GM19239 (cell line): ENCODE measurements at places on chromosomes 4 and X.

- no peak for DNase-seq
Measured at GRCh38 chrX:7596822-7597221, 246.1 kb upstream of the VCX start.

DNA sequence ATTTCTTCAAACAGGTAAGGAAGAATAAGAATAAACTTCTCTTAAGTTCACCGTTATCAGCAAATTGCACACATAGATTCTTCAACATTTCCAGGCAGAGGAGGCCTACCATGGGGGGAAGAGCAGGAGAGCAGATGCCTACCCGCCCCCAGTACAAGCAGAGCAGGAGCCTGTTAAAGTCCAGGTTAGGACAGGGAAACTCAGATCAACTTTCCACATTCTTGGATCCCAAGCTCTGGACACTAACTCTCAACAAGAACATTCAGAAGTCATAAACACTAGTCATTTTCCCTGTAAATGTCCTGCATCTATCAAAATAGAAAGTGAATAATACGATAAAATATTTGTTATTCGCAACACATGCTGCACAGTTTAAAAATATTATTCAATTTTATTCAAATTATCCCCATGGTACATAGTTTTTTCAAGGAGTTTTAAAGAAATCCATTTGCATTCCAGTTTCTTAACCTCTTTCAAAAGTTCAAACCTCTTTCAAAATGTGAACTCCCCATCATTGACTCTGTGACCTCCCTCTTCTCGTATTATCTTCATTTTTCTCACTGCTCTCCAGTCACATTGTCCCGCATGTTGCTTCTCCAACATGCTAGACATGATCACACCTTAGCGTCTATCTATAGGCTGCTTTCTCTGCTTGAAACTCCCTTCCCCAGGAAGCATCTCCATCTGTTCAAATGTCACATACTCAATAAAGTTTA is 185.2 kb upstream of the NEIL3 start:
- no peak for DNase-seq

DNA sequence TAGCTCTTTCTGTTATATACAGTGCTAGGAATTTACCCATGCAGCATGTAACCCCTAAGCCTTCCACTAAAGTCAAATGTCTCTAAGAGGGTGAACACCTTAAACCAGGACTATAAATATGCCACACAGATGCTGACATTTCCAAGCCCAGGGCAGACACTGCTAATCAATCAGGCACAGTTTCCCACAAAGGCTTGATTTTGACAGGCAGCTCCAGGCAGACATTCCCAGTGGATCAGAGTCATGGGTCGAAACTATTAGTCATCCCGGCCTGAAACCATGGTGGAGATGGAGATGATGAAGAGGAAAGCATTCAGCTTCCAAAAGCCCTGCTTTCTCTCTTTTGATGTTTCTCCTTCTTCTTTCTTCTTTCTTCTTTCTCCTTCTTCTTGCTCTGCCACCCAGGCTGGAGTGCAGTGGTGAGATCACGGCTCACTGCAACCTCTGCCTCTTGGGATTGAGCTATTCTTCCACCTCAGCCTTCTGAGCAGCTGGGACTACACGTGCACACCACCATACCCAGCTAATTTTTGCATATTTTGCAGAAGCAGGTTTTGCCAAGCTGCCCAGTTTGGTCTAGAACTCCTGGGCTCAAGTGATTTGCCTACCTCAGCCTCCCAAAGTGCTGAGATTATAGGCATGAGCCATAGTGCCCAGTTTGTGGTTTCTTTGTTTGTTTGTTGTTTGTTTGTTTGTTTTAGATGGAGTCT is 21.0 kb upstream of the SORCS2 start:
- DNase-seq, result no peak

- DNase-seq, result no peak
Measured at GRCh38 chrX:138886769-138887168, 175.3 kb upstream of the FGF13 start.

GRCh38 chr4:56821381-56822243 is at the start of gene SPINK2:
Gene SPINK2, minus strand, starts transcription at chr4:56821701. Its CDS starts 39 bp downstream, at chr4:56821662.
- peak; percentile 56 for DNase-seq

DNA sequence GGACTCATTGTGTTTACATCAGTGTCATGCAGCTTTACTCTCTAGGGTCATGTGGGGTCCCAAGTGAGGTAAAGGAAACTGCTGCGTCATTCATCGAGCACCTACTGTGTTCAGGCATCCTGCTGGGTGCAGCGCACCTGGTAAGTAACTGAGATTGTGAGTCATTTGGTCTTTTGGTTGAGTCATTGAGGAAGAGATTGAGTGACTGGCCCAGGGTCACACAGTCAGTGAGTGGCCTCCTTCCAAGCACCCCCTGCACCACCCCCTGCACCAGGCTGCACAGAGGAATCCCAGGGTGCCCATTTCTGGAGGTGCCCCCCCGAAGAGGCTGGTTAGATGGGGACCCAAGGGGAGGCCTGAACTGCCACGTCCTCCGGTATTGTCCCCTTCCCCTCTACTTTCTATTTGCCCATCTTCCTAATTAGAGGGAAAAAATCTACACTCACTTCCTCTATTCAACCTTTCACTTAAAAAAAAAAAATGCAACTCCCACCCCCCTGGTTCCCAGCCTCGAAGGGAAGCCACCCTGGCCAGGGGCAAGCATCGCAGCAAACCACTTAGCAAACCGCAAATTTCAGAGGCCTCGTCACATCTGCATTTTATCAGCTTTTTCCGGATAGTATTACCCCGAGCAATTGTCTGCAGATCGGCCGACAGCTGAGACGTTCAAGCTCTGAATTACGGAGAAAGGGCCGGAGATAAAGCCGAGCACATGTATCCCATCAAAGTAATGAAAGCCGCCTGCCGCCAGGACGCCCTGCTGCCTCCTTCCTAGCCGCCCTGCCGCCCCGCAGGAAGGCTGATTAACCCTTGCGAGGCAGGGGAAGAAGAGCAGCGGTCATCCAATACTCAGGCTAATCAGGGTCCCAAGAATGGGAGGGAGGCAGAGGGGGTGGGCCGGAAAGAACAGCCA is 96.3 kb upstream of the MSX1 start:
- DNase-seq, result peak; percentile 40

GRCh38 chr4:152052451-152053057 is 291.7 kb upstream of the GATB start:
- DNase-seq, result no peak
